ENCODE measurements at places on chromosomes 6 and 20.
A peak's percentile ranks its signal among the peaks of the same experiment; 100 is the strongest.

GRCh38 chr20:20024942-20025341 is 7.8 kb downstream of the NAA20 start:
- peak; percentile 36 for DNase-seq

- DNase-seq: no peak
Observed at GRCh38 chr6:2915150-2915549, 12.0 kb upstream of the SERPINB9 start.

DNA sequence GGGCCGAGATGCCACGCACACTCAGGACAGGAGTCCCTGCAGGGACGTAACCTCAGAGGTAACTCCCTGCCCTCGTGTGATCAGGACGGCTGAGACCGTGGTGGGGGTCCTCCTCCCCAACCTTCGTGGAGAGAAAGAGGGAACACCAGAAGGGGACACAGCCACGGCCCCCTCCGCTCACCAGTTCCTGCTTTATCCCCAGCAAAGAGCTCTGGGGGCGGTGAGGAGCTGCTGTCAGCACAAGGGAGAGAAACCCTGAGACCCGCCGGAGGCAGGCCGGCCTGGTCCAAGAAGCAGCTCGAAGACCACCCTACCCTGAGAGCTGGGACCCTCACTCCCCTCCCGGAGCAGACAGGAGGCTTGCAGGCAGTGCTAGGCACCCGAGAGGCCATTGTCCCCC is 44.4 kb downstream of the SLC2A4RG start:
- DNase-seq: no peak

DNA sequence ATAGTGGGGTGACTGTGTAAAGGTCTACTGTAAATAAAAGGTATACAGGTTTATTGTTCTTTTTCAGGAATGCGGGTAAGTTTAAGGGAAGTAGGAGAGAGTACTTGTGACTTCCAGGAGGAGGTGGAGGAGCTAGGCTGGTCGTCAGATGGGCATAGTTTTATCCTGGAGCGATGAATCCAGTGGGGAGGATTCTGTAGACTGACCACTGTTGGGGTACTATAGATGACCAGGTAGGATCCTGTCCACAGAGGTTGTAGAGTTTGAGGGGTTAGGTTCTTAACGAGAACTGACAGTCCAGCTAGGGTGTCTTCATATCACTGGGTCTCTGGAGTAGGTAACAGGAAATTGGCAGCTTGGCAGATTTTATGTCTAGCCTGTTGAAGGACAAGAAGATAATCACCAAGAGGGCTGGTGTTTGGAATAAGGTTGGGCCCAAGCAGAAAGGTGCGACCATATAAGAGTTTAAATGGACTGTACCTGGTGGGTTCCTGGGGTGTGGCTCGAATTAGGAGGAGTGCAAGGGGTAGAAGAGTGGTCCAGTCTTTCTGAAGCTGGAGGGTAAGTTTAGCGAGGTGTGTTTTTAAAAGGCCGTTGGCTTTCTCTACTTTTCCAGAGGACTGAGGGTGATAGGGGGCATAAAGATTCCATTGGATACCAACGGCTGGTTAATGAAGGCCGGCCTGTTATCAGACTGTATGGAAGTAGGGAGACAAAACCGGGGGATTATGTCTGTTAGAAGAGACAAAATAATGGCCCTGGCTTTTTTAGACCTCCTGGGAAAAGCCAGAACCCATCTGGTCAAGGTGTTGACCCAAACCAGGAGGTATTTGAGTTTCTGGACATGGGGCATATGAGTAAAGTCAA is 751.3 kb upstream of the ADGRB3 start:
- no peak for DNase-seq

GRCh38 chr6:31402324-31403282 is 792 bp upstream of the MICA start:
- DNase-seq: peak; percentile 30

- DNase-seq: no peak
Observed at GRCh38 chr6:38975621-38976049, 72.9 kb upstream of the GLP1R start.

DNA sequence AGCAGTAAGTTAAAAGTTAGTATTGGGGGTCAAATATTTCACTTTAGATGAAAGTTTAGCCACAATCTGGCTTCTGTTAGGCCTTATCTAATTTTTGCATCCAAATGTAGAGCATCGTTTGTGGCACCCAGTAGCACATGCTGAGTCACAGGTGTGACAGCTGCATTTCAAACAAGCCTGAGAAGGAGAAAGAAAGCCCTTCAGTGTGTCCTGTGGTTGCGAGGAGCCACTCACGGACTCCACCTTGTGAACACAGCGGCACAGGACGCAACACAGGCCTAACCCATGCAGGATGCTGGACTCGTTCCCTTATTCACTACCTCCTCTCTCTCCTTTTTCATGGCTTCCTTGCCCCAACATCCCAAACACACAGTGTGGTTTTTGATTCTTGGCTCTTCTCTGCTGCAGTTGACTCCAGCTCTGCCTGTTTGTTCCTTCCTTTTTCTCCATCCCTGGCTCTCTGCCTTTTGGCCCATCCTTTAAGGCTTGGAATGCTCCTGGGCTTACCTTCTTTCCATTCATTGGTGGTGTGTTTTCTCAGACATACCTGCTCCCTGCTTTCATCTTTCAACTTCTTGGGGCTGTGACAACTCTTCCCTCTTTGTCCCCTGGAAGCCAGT is 124.2 kb downstream of the SLC16A10 start:
- DNase-seq: no peak

DNA sequence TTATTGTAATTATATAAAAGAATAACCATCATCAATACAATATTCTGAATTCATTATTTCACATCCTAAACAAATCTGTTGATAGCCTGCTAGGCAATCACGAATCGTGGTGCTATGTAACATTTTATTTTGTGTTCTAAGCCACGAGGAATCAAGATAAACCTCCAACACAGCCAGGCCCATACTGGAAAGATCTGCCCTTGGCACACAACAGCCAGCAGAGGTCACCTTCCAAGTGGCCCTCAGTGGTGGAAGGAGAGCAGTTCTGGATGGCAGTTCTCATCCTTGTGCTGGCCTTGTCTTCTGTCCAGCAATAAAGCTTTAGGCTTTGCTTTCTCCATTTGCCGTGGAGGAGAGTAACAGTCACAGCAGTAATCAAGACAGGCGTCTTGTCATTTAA is 13.2 kb downstream of the ZNF831 start:
- DNase-seq: no peak

DNA sequence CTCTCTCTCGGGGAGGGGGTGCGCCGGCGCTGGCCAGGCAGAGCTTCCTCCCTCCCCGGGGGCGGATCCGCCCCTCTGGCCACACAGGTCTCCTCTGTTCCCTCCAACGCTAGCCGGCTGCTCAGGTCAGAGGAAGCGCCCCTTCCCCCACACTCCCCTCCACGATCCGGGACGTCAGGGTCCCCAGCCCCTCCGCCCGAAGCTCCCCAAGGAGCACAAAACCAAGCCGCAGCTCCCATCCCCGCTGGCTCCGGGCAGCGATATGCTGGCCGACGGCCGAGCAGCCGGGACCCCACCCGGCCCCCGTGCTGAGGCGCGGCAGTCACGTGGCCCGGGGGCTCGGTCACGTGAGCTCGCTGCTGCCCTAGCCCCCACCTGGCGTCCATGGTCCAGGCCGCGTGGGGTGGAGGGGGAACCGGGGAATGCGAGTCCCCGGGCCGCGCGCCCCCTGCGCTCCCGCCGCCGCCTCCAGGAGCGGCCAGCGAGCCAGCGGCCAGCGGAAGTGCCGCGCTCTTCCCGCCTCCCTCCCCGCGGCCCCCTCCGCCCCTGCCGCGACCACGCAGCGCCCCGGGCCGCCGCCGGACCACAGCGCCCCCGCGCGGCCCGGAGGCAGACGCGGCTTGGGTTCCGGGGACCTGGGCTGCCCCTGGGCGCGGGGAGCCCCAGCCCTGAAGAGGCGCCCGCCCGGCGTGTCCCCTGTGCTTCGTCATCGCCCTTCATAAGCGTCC is at the start of gene SLC35B2:
Gene SLC35B2, minus strand, starts transcription at position 504 of the 728 bp plus-strand sequence. Its CDS starts 118 bp downstream, at position 386.
- peak; percentile 81 for DNase-seq

DNA sequence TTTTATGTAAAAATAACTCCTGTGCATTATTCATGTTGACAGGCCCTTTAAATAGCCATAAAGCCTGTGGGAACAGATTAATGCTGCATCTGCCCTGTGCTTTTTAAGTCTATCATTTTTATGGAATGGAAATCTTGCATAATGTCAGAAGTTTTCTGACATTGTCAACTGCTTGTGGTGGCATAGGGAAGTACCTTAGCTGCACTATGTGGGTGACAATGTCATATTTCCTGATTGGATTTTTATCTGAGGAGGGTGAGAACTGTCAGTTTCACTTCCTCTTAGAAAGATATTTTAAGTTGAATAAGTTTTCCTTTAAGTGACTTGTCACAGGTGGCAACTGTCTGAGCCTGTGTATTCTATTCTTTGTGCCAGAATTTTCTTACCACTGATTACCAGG is 267.9 kb downstream of the PLCB1 start:
- DNase-seq: no peak

GRCh38 chr6:107956181-107956580 is 1.8 kb downstream of the SEC63 start:
- no peak for DNase-seq

DNA sequence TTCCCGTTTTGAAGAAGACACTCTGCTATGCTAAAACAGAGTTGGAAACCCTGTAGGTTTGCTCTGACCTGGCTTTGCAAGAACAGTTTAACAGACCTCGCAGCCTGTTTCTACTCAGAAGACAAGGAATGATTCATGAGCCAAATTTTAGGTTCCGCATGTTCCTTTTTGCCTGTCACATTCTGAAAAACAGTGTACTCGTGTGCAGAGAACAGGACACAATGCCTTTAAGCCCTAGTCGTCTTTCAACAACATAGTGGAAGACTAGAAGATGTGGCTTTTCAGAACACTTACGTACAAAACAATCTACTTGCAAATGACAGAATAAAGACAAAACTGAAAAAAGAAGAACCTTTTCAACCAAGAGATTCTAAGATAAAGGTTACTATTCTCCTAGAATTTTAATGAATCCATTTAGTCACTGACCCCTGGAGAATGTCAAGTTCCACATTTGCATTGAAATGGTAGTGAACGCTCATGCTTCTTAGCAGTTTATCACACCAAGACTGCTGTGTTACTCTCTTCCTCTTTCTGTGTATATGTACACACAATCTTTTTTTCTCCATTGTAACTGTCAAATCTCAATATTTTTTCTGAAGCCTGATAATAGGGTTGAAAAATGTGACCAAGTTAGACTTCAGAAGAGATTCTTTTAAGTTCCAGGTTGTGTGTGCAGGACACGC is 220.7 kb upstream of the NRSN1 start:
- DNase-seq: no peak

DNA sequence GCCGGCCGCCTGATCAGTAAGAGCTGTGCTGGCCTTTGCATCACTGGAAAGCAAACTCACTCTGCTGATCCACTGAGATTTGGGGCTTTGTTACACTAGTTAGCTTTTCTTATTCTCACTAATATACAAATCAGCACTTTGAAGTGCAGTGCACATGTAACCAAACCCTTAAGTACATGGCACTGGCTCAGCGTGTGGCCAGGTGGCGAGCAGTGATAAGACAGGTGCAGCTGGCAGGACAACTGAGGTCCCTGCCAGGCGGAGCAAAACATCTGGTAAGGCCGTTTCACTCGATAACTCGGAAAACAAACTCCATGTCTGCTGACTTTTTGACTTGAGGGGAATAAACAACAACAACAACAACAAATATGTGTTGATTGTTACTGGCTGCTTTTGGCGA is 11.0 kb downstream of the GFRA4 start:
- DNase-seq: no peak

GRCh38 chr6:86355271-86355670 is 582.1 kb upstream of the HTR1E start:
- no peak for DNase-seq

DNA sequence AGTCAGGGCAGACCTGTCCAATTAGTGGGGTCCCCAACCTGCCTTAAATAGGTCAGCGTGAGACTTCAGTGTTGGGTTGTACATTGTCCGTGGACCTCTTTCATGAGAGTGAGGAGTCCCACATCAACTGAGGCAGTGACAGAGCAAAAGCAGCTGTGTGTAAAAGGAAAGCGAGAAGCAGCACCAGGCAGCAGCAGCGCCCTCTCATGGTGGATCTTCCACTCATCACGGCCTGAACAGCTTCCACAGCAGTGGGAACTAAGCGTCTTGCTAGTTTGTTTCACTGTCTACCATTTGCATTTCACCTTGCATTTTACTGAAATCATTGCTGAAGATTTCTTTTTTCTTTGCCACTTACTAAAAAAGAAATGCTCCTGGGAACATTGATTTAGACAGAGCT is 333.8 kb downstream of the PKHD1 start:
- no peak for DNase-seq

GRCh38 chr6:137490961-137491360 is 3.2 kb downstream of the OLIG3 start:
- DNase-seq: no peak

- DNase-seq: no peak
Observed at GRCh38 chr6:67792996-67793395, 842.1 kb upstream of the ADGRB3 start.

DNA sequence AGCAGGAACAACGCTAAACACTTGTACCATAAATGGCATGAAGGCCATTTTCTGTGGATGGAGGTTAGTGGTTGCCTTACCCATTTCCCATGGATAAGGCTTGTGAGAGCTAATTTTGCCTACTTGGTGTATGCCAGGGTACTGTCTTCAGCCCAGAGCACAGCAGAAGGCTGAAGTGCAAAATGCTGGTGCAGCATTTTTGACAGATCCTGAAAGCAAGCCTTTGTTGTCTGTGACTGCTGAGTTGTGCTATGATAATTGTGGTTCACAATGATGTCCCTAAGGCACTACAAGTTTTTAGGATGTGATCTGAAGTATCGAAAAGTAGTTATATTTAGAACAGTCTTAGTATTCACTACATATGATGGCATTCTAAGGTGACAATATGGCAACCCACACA is 14.7 kb upstream of the HMGN3 start:
- no peak for DNase-seq

- DNase-seq: peak; percentile 61
Observed at GRCh38 chr6:35024551-35025054, 116.5 kb downstream of the TCP11 start.

- no peak for DNase-seq
Observed at GRCh38 chr6:90039911-90040310, 145.6 kb downstream of the GJA10 start.

DNA sequence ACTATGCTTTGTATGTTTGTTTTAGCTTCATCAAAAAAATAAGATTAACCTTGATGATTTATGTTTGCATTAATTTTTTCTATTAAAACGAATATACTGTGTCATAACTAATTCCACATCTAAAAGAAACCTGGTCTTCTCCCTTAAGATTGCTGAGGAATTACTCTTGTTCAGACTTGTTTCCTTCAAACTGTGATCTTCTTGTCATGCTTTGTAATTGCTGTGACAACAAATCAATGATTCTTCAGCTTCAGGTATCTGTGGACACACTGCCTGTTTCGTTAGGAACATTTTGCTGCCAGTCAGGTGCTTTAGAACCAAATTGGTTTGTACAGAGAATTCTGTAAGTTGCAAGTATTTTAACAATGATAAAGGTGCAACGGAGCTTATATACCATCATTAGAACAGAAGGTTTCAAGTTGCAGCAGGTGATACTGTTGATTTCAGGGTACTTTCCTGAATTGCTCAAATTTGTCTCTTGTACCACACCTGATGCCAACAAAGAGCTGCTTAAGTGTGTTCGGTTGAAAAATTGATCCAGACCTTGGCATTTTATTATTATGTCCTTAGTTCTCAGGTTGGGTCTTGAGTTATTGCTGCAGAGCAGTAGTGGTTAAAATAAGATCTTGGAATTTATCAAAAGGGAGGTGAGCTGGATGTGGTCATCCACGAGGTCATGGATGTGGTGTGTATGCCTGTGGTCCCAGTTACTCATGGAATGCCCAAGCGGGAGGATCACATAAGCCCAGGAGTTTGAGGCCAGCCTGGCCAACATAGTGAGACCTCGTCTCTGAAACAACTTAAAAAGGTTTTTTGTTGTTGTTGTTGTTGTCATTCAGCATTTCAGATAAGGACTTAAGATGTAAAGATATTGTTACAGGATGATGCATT is 19.5 kb downstream of the SYTL3 start:
- peak; percentile 31 for DNase-seq

Measured in NCI-H226 (cell line).